Activated T-cell treated with anti-CD3 and anti-CD28 coated beads, Interleukin-2, amount 50 U/mL, for 72 hours (primary cell): ENCODE measurements at places on chromosomes 16 and 17.

DNA sequence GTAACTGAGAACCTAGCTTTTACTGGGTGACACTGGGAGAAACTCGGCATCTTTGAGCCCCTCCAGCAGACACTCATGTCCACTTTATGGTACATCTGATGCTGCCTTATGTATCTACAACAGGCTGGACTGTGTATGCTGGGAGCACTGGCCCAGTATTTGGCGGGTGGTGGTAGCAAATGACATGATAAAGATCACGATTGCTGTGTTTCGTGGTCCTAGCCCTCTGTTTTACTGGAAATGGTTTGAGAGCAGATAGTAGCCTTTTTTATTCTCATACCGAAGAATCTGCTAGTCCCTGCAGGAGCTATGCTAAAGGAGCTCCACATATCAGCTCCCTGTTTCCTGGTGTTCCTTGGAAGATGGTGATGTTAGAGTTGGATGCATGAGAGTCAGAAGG, 150.3 kb downstream of the CCDC182 start:
- DNase-seq, result no peak

GRCh38 chr17:55360971-55361370, 60.7 kb downstream of the MMD start:
- DNase-seq, result no peak

- no peak for DNase-seq
Measured at GRCh38 chr17:31493656-31494155, 102.2 kb downstream of the RAB11FIP4 start.

DNA sequence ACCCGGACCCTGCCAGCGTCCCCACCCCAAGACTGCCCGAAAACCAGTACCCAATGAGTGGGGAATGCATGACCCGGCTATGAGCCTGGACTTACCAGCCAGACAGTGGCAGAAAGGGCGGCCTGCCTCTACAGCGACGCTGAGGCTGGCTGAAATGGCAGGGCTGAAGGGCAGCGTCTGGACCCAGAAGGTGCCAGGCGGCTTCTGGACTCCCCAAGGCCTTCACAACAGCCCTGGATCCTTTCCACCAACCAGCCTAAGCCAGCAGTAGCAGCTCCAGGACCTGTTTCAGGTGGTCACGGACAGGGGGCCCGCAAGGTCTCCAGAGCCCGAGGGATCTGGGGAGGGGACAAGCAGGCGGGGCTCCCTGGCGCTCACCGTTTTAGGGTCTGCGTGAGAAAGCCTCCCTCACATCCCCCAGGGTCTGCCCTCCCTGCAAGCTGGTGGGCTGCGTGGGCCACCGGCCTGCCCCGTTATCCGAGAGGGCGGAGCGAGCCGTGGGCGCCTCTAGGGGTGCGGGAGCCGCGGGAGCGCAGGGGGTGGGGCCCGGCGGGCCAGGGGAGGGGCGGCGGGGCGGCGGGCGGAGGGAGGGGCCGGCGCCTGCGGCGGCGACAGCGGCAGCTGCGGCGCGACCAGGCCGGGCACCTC, at the start of gene RIPOR1:
Gene RIPOR1 (plus strand): TSS at position 608 of the 648 bp plus-strand sequence. CDS start 9,618 bp downstream, outside the sequence.
- DNase-seq, result peak; percentile 65

DNA sequence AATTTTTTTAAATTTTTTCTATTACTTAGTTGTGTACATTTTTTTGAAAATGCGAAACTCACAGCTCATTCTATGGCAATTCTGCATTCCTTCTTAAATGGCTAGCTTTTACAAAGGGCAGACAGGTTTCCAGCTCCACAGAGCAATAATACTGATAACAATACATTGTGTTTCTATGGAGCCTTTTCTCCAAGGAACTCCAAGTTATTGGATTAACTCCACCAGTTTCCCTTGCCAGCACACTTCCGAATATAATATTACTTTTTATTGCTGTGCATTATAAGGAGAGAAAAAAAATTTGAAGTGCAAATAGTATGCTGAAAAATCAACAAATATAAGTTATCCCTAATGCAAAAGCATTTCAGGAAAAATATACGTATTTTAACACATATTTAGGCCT, 127.5 kb upstream of the PSMD7 start:
- DNase-seq, result no peak

DNA sequence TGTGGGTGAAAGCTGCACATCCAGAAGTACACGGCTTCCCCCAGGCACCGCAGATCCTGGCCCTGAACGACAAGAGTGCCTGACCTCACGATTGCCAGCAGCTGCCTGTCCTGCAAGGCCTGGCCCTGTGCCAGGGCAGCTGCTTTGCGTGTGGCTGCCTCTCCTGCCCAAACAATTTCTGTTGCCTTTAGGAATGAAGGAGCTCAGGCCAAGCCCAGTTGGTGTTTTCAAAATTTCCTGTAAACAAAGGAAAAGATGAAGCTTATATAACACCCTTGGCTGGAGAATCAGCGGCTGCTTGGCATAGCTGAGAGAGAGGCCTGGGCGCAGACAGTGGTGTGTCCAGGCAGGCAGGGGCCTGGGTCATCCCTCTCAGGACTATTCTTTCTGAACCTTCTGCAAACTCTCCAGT, 11.7 kb upstream of the SLC47A2 start:
- no peak for DNase-seq

DNA sequence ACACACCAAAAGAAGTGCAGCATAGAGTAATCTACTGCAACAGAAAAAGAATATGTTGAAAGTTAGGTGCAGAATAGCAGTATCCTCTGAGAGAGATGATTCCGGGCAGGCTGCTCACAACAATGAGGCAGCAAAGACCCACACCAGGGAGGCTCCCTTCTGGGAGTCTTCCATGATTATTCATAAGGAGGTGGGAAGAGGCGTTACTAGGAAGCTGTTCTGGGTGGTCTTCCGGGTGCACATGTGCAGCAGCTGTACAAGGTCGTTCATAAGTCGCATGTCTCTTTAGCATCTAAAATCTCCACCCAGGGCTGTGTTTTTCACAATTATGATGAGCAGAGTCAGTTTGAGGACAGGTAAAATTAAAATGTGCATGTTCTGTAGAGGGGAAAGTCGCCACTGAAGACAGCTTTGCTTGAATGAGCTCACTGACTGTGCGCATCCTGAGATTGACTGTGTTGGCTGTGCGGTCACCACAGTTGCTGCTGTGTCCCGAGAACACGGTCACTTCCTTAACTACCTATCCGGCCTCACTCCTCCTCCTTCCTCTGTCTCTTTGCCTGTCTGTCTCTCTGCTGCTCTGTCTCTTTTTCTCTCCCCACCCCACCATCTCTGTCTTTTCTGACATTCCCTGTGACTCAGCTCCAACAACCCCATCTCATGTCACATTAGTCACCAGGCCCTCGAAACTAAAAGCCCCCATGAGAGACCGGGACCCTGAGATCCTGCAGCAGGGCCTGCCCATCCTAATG, 125.5 kb upstream of the HSBP1 start:
- no peak for DNase-seq

- DNase-seq, result no peak
Measured at GRCh38 chr17:40980117-40980516, 4.0 kb downstream of the KRT40 start.

DNA sequence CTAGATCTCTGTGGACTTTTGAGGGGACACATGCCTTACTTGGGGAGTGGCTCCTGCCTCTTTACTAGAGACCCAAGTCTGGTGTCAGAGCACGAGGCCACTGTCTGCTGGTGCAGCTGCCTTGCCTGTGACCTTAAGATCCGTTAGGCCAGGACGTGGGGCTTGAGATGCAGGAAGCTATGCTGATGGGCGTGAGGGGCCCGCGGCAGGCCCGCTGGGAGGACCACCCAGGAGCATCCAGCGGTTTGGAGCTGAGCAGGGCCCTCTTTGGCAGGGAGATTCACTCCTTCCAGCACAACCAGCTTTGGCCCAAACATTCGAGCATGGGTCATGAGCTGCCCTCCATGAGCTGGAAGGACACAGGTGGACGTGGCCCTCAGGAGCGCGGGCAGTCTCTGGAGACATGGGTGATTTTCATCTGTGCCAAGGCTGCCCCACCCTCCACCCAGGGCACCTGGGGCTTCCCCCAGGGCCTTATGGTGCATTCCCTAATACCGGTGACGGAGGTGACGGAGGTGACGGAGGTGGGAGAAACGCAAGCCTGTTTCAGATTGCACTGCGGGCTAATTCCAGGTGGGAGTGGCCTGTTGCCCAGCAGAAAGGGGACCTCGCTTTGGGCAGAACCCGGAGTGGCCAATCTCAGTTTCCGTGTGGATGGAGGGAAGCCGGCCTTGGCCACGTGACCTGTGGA, 12.7 kb downstream of the LGALS3BP start:
- no peak for DNase-seq

DNA sequence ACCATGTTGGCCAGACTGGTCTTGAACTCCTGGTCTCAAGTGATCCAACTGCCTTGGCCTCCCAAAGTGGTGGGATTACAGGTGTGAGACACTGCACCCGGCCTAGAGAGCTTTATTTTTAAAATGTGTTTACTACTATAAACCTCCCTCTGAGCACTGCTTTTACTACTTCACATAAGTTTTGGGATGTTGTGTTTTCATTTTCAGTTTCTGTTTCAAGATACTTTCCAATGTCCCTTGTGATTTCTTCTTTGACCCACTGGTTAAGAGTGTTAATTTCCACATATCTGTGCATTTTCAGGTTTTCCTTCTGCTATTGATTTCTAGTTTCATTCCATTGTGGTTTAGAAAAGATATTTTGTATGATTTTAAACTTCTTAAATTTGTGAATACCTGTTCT, 74.4 kb downstream of the NETO2 start:
- no peak for DNase-seq

DNA sequence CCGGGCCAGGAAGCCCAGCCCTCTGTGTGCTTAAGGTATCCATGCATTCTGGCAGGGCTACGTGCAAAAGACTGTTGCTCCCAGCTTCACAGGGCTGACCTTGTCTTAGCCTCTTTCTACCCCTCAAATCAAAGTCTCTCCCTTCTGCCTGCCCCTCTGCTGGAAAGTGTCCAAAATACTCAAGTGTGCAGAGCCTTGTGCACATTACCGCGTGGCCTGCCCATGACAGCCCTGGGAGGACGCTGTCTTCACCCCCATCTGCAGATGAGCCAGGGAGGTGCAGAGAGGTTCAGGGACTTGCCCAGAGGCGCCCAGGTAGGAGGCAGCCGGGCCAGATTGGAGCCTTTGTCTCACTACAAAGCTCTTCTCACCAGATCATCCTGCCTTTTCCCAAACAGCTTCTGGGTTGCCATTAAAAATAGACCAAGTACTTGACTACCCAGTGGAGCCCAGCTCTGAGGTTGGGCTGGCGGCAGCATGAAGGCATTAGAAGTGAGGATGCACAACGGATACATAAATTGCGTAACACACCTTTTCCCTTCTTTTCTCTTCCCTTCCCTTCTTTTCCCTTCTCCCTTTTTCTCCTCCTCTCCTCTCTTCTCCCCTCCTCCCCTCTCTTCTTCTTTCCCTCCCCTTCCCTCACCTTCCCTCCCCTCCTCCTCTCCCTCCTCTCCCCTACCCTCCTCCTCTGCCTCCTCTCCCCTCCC, 3.5 kb downstream of the CACNG4 start:
- no peak for DNase-seq

DNA sequence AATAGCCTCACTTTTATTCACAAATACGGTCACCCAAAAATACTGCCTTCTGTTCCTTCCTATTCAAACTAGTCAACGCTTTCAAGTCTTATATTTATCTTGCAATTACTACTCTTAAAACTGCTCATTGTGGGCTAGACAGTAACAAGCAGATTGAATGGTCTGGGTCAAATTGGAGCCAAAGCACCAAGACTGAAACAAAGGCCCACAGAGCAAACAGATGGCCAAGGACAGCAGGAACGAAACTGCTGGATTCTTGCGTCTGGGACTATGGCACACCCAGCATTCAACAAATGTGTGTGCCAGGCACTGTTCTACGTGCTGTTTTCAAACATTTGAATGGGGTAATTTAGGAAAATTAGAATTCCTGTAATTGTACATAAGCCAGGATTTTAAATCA, 250.1 kb upstream of the PSMD7 start:
- DNase-seq, result no peak

DNA sequence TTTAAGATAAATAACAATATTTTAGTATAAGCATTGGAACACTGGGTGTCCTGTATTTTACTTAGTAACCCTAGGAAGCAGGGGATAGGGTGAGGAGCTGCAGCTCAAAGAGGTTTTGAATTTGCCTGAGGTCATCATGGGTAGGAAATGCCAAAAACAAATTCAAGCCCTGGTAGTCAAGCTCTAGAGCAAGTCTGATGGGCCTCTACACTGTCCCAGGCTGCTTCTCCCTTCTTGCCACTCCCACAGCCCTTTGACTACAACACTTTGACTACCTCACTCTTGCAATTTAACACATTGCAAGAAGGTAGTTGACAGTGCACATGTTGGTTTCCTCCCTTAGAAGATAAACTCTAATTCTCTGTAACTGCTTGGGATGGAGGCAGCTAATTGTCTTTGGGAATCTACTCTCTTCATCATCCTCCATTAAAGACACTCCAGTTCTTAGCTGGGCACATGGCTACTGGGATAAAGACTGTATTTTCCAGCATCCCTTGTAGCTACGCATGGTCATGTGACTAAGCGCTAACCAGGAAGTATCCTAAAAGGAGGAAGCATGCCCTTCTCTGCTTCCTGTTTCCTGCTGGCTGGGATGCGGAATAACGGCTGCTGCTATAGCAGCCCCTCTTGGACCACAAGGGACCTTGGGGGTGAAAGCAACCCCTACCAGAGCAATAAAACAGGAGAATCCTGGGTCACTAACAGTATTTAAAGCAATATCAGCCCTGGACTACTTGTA, 30.7 kb upstream of the SSTR2 start:
- DNase-seq, result no peak

DNA sequence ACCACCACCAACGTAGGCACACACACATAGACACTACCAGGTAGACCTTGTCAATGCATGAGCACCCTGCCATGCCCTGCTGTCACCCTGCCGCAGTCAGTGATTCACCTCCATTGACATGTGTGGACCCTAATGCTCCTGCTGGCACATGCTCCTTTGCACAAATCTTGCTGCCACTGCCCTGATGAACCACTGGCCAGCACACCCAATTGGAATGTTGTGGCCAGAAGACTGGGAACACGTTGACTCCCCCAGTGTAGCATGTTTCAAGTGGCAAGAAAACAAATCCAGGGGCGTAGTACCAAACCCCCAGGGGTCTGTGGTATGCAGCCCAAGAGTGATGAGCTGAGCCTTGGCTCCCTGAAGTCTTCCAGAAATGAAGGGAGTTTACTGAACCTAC, 486.4 kb upstream of the KIF2B start:
- DNase-seq, result no peak

- no peak for DNase-seq
Measured at GRCh38 chr17:73021771-73022170, 70.7 kb downstream of the SLC39A11 start.

DNA sequence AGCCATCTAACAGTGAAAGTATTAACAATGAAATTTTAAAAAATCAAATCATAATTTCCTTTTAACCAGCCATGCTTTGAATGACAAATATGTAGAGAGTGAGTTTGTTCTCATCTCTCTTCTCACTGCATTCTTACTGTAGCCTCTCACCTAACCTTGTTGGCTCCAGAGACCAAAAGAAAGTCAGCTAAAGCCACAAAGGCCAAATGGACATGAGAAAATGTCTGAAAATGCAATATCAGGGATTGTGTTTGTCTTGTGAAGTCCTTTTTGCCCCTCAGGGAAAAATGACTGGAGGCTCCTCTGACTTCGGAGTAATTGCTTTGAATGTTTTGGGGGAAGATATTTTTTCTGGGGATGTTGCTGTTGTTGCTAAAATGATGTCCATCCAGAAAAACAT, 166.3 kb downstream of the SLC39A11 start:
- DNase-seq, result no peak
